ENCODE measurements at places on chromosomes 6 and 20. TPM values are rescaled to one million over a fixed set of nuclear protein-coding genes. Genes with fewer than 3 reads are reported as not detected.

DNA sequence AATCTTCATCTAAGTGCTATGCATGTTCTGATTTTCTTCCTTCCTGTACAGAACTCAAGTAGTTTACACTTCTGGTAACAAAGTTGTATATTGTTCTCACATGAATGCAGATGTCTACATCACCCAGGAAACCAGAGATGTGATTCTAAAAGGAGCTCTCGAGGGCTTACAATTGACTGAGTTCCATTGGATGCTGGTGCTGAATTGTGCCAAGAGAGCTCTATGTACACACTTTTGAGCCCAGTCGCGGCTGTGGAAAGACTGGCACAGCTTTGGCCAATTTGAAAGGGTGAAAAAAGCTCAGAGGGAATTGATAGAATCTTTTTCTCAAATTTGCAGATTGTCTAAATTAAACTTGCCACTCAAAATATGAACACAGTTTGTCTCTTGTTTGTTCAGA is 340.7 kb downstream of the LMBRD1 start:
- DNase-seq = no peak
- no peaks in the 10 kb centered on the region for H3K4me1 ChIP-seq
- H3K27ac ChIP-seq = no peak overlapping the region
- no peaks in the 10 kb centered on the region for H3K27me3 ChIP-seq

Gene FAM210B
- total RNA-seq = 40.4 TPM

DNA sequence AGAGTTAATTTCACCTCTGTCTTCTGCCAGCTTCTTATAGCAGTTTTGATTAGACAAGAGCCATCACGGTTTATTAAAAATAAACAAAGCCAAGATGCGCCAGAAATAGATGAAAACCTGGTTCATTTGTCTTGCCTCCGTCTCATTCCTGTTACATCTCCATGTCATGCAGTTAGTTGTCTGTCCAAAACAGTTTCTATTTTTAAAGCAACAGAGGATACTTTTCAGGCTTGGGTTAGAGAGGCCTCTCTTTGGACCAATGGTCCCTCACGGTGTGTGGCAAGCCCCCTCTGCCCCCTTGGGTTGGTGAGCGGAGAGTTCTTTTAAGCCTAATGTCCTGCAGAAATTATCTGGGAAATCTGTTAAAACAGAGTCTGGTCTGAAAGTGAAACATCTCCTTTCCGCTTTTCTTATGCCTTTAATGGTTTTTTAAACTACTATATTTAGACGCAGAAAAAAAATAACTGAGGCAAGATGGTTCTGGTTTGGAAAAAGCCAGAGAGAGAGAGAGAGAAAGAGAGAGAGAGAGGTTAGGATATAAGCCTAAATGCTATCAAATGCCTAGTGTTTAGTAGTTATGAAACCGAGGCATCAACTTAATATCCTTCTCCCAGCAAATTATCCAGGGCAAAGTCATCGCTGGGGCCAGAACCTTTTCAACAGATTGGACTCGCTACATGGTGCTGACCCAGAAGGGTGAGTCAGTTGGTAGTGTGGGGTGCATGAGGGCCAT is 64.5 kb downstream of the ZDHHC14 start:
- DNase-seq = no peak
- H3K4me1 ChIP-seq = no peaks in the 10 kb centered on the region
- no peaks in the 10 kb centered on the region for H3K36me3 ChIP-seq

DNA sequence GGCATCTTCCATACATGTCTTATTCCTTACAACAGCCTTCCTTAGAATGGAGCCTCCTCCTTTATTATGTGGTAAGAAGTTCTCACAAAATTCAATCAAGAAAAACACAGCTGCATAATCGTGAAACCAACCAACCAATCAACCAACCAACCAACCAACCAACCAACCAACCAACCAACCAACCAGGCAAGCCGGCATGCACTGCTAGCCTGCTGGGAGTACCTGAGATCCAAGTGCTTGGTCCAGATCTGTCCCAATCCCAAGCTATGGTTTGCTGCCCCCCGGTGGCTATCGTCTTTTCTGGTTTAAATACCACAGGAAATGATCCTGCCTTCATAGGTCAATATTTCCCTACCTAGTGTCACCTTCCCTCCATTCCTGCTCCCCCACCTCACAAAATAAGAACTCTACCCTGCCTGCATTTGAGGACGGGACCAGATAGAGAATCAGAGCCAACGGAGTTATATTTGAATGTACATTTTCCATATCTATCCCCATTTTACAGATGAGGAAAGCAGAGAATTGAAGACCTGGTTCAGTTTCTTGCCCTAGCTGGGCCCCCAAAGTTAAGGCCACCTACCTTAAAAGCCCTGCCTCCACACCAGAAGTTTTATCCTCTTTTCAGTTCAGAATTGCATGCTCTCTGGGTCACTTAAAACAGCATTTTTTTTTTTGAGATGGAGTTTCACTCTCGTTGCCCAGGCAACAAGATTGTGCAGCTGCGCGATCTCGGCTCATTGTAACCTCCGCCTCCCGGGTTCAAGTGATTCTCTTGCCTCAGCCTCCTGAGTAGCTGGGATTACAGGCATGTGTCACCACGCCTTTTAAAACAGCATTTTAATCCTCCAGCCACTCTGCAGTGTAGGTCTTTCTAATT is 27.1 kb downstream of the RAB44 start:
- no peak overlapping the region for H3K4me3 ChIP-seq
- peak; percentile 55 for DNase-seq
- no peaks in the 10 kb centered on the region for H3K36me3 ChIP-seq
- H3K27ac ChIP-seq = no peak overlapping the region
- no peaks in the 10 kb centered on the region for H3K4me1 ChIP-seq

DNA sequence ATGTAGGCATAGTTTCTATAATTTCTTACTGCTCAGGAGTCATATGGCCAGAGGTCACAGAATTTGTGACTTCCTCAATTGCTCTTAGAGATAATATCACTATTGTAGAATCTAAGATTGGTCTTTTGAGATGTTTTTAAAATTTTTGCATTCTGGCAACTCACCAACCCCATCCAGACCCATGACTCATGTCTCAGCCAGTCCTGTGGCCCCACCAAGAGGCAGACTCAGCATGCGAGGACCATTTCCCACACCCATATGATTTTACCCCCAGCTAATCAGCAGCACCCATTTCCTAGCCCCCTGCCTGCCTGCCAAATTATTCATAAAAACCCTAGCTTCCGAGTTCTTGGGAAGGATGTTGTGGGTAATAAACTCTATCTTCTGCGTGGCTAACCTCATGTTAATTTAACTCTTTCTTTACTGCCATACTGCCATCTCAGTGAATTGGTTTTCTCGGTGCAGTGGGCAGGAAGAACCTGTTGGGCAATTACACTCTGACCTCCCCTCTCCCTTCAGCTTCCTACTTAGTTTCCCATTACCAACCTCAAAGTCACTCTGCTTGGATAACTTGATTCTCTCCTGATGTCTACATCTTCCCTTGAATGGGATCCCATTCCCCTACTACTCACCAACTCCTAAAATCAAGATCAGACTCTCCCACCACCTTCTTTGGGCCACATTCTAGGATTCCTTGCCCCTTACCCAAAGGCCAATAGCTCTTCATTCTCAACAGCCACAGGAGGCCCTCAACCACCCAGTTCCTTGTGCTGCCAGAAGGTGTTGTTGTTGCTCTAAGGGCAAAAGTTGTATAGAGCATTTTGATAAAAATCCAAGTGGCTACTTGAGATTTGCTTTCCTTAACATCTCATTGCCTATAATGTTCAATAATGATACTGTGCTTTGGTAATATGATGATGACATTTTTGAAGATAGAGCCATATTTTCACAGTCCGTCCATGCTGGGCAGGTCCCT is 16.2 kb upstream of the IYD start:
- H3K27me3 ChIP-seq = no peaks in the 10 kb centered on the region
- no peak for DNase-seq
- no peak overlapping the region for H3K27ac ChIP-seq
- H3K4me3 ChIP-seq = no peak overlapping the region
- H3K4me1 ChIP-seq = peaks cover 10% of the 10 kb centered on the region
- no peaks in the 10 kb centered on the region for H3K36me3 ChIP-seq

GRCh38 chr6:47248446-47248845 is 61.3 kb downstream of the TNFRSF21 start:
- no peaks in the 10 kb centered on the region for H3K27me3 ChIP-seq
- H3K27ac ChIP-seq = no peak overlapping the region
- H3K4me1 ChIP-seq = no peaks in the 10 kb centered on the region
